ENCODE measurements at places on chromosomes 5 and 9.

GRCh38 chr9:132372177-132373095, 17.6 kb upstream of the SETX start:
- no peak for DNase-seq

DNA sequence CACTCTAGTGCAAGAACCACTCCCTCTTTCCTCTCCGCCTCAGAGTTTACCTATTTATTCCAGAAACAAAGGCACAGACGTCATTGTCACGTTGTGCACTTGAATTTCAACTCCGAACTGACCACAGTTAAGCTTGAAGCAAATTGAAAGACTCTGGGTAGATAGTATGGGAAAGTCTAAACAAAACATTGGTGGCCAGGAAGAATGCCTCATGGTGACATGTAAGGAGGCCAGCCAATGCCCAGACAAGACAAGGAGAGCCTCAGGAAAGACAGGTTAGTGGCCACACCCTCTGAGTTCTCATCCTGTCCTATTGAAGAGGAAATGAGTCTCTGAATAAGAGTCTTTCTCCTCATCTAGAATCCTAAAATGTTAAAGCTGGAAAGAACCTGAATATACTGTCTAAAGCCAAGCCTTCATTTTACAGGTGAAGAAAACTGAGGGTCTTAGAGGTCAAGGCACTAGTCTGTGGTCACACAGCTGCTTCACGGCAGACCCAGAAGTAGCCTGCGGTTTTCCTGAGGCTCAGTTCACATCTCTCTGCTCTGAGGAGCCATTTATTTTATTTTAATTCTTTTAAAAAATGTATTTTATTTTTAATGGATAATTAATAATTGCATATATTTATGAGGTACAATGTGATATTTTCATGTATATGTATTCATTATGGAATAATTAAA, 30.2 kb downstream of the ZFAND5 start:
- DNase-seq, result no peak

DNA sequence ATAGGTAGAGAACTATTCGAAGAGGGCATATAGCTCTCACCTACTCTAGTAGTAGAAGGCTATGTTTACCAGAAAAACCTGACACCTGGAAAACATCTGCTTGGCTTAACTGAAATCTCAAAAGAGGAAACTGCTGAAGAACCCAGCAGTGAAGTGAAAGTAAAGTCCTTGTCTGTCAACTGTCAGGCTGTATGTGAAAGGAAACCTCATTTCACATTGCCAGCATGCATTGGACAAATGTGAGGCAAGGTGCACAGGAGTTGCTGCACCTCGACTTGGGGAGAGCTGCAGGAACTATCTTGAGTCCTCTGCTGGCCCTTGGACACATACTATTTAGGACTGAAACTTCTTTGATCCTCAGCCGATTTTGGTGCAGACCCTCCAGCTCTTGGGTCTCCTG, 53.3 kb downstream of the NREP start:
- no peak for DNase-seq

- no peak for DNase-seq
These were observed 20.1 kb upstream of the SLC36A1 start for GRCh38 chr5:151427258-151427657.

GRCh38 chr5:176611435-176611834, 1.5 kb upstream of the GPRIN1 start:
- no peak for DNase-seq
